ENCODE measurements at places on chromosomes 1 and 21.

GRCh38 chr21:35933466-35933865 is 126.9 kb downstream of the SETD4 start:
- no peak for DNase-seq

GRCh38 chr21:44517175-44517899 is 22.7 kb downstream of the KRTAP10-1 start:
- DNase-seq, result peak; percentile 26

DNA sequence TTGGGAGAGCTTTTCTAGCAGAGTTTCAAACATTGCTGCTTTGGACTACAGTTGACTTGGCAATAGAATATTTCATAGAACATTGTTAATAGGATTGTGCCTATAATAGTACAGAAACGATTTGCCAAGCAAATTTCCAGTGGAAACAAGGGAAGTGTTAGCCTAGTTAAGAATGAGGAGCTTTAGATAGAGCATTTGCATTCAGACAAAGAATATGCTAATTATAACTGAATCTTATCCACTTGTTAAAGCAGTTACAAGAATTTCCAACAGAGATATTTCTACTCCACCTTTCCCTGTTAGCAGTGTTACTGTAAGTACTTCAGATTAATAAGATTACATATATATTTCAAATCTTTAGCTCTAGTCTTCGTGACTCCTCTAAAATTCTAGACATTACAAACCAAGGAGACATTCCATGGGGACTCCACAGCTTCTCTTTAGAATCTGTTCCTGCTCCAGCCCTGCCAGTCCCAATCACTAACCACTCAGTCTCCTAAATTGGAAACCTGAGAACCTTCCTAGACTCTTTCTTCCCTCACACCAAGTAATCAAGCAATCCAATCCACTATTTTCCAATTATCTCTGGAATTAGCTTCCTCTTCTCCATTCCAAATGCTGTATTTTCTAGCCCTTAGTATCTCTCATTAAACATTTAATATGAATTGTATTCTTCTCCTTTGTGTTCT is 141.8 kb upstream of the PBX1 start:
- DNase-seq, result no peak

DNA sequence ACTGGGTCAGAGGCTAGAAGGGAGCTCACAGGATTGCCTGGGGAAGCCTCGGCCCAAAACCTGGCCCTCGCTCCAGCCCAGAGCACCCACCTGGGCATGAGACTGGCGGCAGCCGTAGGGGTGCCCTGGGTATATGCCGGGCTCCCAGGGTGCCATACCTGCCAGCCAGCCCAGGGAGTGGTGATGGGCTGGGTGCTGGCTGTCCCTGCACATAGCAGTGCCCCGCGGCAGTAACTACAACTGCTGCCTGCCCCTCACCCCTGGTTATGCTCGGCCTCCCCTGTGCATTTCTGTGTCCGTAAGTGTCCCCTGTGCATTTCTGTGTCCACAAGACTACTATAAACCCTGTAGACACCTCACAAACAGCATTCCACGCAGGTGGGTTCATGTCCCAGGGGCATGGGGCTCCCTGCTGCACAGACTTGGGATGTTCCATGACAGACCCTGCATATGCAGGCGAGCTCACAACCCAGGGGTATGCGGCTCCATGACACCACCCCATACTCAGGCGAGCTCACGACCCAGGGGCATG is 5.8 kb upstream of the SPATC1L start:
- no peak for DNase-seq

- peak; percentile 7 for DNase-seq
Measured at GRCh38 chr21:30340714-30341573, 3.5 kb upstream of the KRTAP27-1 start.

DNA sequence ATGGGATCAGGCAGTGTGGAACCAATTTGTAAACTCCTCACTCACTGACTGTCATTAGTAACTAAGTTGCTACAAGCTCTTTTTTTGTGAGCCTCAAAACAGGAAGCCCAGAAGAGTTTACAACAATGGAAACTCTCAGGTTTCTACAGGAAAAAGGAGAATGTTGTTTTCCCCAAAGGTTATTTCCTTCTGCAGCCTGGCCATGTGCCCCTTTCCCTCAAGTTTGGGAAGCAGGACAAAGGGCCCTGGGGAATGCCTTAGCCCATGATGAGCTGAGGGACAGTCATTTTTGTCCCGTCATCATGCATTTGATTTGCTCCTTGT is 395.9 kb downstream of the KIF26B start:
- no peak for DNase-seq

DNA sequence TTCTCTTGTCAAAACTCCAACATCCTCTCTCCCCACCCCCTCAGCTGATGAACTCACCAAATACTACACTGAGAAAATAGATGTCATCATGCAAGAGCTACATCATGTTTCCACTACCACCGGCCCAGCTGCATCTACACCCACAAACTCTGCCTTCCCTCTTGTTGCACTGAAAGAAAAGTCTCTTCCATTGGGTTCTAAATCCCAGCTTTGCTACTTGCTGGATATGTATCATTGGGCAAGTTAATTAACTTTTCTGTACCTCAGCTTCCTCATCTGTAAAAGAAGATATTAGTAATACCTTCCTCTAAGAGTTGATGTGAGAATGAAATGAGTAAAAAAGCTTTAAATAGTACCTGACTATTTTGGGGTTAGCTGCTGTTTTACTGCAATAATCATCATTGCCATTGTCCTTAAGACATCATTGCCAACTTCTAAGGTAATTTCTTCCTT is 108.6 kb downstream of the OLFML2B start:
- DNase-seq, result peak; percentile 13

GRCh38 chr1:168991667-168992475 is 114.6 kb upstream of the ATP1B1 start:
- peak; percentile 11 for DNase-seq

GRCh38 chr1:1302006-1302430 is 5.7 kb downstream of the ACAP3 start:
- no peak for DNase-seq

GRCh38 chr1:151494741-151495281 is 16.4 kb upstream of the CGN start:
- DNase-seq, result no peak

DNA sequence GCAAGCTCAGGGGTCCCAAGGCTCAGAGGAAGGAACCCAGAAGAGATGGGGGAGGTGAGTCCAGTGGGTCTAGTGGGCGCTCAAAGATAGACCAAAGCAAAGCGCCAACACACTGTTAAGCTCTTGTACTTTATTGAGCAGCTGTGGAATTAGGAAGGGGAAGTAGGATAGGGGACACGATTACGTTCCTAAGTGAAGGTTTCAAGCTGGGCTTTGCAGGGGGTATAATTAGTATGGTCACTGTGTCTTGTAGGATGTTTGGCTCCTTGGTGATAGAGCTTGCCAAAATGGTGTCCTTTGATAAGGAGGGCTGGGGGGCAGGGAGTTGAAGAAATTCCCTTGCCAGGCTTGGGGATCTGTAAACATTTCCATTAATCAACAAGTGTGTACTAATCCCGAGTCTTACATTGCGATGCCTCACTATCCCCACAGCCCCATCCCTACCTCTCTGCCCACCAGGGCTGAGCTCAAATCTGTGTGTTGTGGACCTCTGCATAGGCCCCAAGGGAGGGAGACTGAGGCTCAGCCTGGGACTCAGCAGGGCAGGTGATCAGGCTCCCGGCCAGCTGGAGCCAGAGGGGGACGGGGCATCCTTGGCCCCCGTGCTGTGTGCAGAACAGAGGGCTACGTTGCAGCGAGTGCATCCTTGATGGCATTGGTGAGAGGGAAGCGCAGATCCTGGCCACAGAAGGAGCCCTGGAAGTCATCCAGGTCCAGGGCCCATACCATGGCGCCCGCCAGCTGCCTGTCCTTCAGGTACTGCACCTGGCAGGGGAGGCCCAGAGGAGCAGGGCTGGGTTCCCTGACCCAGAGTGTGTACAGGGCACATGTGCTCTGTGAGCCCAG is 3.4 kb upstream of the MYBPH start:
- no peak for DNase-seq

DNA sequence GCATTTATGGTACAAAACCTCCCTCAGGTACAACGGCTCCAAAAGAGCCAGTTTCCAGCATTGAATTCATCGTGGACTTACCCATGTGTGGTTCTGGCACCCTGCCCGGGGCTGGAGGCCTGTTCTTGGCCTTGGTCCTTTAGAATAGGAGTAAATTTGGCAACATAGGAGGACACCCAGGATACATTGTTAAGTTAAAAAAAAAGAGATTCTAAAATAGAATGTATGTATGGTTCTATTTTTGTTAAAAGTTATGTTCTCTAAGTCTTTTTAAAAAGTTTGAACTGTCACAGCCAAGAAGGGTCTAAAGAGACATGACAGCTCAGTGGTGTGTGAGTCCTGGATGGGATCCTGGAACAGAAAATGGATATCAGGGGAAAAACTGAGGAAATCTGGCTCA is 25.9 kb downstream of the EPHX1 start:
- no peak for DNase-seq

DNA sequence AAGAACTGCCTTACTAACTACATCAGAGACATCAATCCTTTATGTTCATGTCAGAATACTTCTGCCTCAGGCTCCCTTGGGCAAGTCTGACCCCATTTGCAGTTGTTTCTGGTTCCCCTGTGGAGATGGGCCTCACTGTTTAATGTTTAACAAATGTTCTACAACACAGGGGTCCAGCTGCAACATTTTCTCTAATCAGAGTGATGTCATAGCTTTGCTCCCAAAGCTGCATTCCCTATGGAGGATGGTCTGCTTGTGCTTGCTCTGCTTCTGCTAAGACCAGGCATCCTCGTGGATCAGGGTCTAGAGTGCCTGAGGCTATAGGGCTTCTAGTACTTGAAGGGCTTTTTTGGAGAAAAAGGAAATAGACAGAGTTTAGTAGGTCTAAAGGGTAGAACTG is 1071.2 kb downstream of the TTLL7 start:
- no peak for DNase-seq

GRCh38 chr1:165259706-165260428 is 96.6 kb downstream of the LMX1A start:
- no peak for DNase-seq

GRCh38 chr1:30461640-30462039 is 261.7 kb downstream of the MATN1 start:
- DNase-seq, result no peak

DNA sequence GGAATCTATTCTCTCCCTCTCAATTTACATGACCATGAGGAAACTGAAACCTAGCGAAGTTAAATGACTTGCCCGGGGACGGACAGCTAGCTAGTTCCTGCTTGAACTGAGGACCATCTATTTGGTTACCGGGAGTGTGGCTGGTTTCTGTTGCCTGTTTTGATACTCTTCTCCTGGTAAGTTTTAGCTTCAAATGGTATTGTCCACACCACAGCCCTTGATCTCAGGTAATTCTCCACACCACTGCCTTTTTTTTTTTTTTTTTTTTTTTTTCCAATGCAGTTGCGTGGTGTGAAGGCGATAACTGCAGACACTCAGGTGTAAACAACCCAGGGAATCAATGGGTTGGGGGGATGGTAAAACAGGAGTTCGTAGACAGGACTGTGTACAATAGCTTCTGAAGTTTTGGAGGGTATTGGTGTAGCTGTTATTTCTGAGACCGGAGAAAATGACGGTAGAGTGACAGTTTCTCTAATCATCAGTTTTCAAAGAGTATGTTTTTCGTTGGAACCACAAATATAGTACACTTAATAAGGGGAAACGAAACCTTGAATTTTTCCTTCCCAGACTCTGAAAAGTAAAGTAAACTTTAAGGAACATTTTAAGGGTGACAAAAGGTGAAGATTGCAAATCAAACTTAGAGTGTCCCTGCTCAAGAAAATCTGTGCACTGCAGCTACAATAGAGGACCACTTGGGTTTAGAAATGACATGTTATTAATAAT is 125.3 kb upstream of the CACYBP start:
- DNase-seq, result no peak

DNA sequence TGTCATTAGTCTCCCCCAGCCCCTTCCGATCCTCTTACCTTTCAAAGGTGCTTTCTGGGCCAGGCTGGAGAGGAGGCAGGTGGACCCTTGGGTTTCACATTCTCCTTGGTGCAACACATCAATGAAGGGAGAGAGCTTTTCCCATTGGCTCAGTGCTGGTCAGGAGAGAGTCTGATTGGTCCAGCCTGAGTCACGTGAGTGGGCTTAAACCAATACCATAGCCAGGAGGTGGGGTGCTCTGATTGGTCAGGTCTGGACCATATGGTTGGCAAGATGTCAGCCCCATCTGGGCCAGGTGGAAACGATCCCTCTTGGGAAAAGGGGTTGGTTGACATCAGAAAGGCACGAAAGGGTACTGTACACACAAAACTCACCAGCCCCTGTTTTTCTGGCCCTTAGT is 44.8 kb upstream of the ABCG1 start:
- no peak for DNase-seq

GRCh38 chr1:239368436-239369109 is 17.8 kb upstream of the CHRM3 start:
- DNase-seq, result no peak

GRCh38 chr1:15017120-15017519 is 136.4 kb upstream of the TMEM51 start:
- no peak for DNase-seq

DNA sequence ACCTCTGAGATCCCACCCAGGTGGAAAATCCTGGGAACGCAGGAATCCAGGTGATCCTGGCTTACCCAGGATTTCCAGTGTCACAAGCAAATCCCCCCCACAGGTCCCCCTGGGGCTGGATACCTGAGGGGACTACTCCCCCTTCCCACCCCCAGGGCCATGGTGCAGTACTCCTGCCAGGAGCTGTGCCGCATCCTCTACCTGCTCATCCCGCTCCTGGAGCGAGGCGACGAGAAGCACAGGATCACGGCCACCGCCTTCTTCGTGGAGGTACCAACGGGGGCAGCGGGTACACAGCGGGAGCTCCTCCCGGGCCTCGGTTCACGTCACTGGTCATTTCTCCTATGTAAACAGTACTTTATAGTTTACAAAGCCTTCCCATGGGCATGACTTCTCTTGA is 20.4 kb upstream of the TTC4 start:
- DNase-seq, result no peak

- no peak for DNase-seq
Measured at GRCh38 chr1:32632829-32633228, 17.5 kb downstream of the ZBTB8OS start.

GRCh38 chr1:44101328-44101727 is 17.3 kb upstream of the KLF17 start:
- no peak for DNase-seq

- DNase-seq, result no peak
Measured at GRCh38 chr1:88149686-88150085, 534.4 kb upstream of the PKN2 start.

GRCh38 chr1:179935909-179936496 is 18.6 kb upstream of the CEP350 start:
- no peak for DNase-seq

- DNase-seq, result no peak
Measured at GRCh38 chr1:225642177-225642576, 10.7 kb downstream of the ENAH start.

GRCh38 chr1:36884029-36884701 is 150.2 kb downstream of the GRIK3 start:
- no peak for DNase-seq

DNA sequence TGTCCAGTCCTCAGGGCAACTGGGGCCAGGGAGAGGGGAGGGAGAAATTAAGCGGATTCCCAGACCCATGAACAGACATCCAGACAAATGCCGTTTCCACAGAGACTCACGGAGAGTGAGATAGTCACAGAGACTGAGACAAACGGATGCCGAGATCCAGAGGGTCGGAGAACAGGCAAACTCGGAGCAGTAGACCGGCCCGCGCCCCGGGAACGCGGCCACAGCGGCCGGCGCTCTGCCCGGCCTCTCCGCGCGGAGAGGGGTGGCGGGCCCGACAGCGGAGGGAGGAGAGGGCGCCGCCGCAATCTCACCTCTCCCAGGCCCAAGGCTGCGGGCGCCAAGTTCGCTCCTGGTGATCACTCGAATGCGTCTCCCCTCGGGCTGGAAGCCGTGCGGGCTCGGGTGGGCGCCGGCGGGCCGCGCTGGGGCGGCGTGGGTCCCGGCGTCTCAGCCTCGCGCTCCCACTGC is 831 bp upstream of the FOXD2 start:
- no peak for DNase-seq

GRCh38 chr1:175361476-175361875 is 168.9 kb upstream of the KIAA0040 start:
- no peak for DNase-seq
